ENCODE measurements at places on chromosomes 7 and 10.

- no peak for DNase-seq
Measured at GRCh38 chr7:99639267-99639666, 22.5 kb downstream of the ZSCAN25 start.

DNA sequence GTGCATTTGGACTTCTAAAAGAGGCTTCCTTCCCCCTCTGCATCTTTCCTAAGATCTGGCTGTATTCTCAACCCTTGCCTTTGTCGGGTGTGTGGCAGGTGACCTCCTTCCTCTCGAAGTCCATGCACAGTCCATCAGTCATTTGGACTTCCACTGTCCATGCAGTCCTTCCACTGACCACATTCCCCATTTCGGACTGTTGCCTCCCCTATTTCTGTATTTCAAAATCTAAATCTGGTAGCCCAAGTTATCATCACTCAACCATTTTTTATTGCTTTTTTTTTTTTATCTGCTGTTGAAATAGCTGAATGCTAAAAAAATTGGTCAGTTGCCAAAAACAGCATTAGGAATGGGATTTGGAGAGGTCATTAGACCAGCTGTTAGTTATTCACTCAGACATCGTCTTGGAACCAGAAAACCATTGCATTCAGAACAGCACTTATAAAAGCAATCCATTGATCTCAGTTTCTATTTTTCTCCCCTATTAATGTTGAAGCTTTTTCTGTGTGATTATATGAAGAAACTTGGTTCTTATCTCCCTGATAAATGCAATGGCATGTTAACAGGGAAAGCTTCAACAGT, 575.6 kb downstream of the KIF20B start:
- DNase-seq = no peak

- no peak for DNase-seq
Measured at GRCh38 chr10:73591935-73592699, 975 bp upstream of the USP54 start.

DNA sequence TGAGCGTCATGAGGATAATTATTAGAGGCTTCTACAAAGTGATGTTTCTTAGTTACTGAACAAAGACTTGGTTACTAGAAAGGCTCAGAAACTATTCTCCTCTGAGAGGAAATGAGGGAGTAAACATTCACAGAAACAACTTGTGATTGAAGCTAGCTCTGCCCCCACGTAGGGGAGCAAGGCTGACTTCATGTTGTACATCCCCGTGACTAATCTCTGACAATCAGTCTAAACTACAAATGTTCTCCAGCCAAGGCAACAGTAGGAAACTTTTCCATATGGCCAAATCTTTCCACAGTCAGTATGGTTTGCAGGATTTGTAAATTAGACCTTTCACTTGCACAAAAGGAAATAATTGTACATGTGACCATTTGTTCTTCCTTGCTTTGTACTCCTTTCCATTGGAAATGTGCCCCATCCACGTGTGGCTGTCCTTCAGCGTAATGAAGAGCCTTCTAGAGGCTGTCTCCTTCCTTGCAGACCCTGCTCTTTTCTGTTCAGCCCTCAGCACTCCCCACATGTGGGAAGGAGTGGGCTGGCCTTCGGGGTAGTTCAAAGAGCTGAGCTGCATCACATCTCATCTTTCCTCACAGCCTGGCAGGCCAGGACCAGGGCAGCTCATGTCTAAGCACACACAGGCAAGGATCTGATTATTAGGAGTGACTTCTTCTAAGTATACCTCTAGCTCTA, 93.5 kb downstream of the PCGF5 start:
- no peak for DNase-seq

- no peak for DNase-seq
Measured at GRCh38 chr7:21346297-21346696, 81.6 kb upstream of the SP4 start.

DNA sequence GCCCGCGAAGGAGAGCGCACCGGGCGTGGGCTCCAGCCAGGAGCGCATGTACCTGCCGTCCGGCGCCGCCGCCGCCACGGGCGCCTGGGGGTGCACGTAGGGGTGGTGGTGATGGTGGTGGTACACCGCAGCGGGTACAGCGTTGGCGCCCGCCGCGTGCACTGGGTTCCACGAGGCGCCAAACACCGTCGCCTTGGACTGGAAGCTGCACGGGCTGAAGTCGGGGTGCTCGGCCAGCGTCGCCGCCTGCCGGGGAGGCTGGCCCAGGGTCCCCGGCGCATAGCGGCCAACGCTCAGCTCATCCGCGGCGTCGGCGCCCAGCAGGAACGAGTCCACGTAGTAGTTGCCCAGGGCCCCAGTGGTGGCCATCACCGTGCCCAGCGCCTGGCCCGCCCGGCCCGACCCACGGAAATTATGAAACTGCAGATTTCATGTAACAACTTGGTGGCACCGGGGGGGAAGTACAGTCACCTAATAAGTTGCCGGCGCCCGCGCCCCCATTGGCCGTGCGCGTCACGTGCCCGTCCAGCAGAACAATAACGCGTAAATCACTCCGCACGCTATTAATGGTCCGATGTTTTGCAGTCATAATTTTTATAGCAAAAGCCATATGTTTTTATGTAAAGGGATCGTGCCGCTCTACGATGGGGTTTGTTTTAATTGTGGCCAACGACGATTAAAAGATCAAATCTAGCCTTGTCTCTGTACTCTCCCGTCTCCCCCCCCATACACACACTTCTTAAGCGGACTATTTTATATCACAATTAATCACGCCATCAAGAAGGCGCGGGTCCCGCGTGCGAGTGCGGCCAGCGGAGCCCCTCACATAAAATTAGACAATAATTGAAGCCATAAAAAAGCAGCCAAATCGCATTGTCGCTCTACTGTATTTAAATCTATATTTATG, at the start of gene HOXA9:
Gene HOXA9, minus strand, starts transcription at position 449 of the 907 bp plus-strand sequence. Its CDS starts 80 bp downstream, at position 369.
- DNase-seq = no peak

DNA sequence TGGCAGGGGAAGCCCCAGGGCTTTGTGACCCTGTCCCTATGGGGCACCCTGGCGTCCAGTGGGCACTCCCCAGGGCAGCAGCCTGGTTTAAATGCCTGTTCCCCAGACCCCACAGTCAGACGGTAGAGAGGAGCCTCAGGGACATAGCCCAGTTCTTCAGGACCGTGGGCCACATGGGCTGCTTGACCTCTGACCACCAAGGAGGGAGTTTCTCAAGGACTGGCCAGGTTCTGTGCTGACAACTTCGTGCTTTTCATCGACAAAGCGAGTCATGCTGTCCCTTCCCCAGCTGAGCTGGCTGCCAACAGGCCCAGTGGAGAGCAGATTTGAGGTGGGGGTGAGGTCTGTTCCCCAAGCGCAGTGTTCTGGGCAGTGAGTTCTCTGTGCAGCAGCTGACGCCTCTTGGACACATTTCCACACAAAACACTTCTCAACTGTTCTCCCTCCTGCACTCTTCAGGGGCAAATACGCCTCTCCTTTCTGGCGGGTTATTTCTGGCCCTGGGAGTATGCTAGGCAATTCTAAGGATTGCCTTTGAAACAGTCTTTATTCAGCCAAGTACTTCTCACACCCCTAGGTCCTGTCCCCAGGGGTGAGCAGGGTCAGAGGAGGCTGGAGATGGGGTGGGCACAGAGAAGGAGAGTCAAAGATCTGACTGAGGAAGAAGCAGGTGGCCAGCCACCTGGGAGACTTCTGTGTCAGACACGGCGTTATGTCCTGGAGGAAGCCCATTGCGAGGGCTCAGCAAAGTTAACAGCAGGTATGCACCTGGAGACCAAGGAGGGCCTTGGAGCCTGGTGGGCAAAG, 57.3 kb upstream of the CAMK2B start:
- no peak for DNase-seq

DNA sequence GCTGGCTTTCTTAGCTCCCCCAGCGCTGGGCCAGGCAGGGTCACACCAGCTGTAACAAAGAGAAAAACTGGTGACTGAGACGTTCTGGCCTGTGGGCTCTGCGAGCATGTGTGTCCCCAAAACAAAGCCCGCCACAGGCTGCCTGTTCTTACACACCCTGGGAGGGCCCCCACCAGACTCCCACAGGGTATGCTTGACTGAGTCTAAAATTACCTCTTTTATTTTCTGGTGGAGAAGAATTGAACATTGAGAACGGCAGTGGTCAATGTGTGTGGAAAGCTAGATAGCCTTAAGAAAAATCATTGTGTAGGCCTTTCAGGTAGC, 808 bp downstream of the C10orf71 start:
- no peak for DNase-seq

GRCh38 chr7:27097686-27098577, 2.1 kb upstream of the HOXA1 start:
- no peak for DNase-seq

GRCh38 chr10:127313996-127314700, 117.8 kb upstream of the INSYN2A start:
- no peak for DNase-seq

- no peak for DNase-seq
Measured at GRCh38 chr10:53786236-53786900, 1013.8 kb upstream of the MBL2 start.

GRCh38 chr10:113961182-113962031, 82.3 kb upstream of the ADRB1 start:
- peak; percentile 94 for DNase-seq

DNA sequence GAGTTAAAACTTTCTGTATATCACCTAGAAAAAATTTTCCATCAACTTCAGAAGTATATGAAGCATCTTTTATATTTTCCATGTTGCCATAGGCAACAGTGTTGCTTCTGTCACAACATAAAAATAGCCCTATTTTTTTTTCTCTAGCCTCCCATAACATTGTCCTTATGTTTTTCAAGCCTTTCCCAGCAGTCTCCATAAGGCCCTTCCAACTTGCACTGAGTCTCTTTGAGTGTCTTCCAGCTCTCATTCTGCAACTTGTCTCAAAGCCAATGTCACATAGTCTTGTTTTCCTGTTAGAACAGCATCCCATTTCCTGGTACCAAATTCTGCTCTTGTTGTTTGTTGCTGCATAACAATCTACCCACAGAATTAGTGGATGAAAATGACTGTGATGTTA, 1055.5 kb upstream of the GHITM start:
- no peak for DNase-seq

GRCh38 chr10:12906051-12906541, 95.4 kb downstream of the CCDC3 start:
- no peak for DNase-seq

DNA sequence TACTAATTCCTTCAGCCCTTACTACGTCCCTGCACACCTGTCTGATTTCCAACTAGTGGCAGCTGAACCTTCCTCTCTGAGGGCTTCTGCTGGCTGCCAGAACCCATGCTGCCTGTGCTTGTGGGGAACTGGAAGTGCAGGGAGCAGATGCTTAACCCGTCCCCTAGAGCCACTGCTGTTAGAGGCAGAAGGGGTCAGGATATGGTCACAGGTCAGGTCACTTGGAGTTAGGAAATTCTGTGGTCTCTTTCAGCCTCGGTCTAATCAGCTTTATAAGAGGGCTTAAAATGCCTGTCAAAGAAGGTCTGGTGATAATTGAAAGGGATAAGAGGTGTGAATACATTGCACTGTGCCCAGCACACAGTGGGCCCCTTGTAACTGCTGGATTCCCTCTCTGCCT, 82.0 kb downstream of the PLPP4 start:
- DNase-seq = no peak

GRCh38 chr10:71957546-71958275, 6.5 kb upstream of the CHST3 start:
- no peak for DNase-seq

GRCh38 chr7:31096877-31097258, 44.8 kb downstream of the ADCYAP1R1 start:
- DNase-seq = no peak

GRCh38 chr10:53645951-53646350, 873.4 kb upstream of the MBL2 start:
- DNase-seq = no peak

DNA sequence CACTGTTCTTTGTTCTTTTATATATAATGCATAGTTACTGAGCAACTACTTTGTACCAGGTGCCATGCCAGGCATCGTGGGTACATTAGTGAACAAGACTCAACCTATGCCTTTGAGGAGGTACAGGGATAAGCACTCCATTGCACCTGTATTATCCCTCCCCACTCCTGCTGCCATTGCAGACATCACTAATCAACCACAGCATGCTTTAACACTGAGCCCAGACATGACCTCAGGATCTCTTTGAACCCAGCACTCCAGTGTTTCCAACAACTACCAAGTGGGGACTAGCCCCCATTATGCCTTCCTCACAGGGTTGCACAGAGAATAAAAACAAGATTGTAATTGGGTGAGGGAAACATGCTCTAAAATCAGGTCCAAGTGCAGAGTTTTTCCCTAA, 60.5 kb upstream of the COL13A1 start:
- DNase-seq = no peak

DNA sequence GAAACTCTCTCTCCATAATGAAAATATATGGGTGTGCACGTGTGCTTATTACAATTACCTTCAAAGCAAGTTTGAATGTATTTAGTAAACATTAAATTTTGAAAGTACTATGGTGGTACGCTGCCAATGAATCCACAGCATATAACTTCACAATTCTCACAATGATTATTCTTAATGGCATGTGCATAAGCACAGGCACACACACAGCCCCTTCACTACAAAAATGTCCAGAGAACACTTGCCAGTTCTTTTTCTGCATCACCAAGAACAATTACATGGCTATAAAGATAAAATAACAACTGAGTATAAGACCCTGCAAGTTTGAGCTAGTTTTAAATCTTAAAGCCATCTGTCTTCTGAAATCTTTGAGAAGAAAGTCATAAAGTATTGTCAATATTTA, 22.2 kb downstream of the SGCE start:
- no peak for DNase-seq
